Fibroblast of skin of left biceps (primary cell): ENCODE measurements at places on chromosomes 1 and 21.

- no peak for DNase-seq
These were observed 13.1 kb downstream of the NR5A2 start for GRCh38 chr1:200040481-200041138.

DNA sequence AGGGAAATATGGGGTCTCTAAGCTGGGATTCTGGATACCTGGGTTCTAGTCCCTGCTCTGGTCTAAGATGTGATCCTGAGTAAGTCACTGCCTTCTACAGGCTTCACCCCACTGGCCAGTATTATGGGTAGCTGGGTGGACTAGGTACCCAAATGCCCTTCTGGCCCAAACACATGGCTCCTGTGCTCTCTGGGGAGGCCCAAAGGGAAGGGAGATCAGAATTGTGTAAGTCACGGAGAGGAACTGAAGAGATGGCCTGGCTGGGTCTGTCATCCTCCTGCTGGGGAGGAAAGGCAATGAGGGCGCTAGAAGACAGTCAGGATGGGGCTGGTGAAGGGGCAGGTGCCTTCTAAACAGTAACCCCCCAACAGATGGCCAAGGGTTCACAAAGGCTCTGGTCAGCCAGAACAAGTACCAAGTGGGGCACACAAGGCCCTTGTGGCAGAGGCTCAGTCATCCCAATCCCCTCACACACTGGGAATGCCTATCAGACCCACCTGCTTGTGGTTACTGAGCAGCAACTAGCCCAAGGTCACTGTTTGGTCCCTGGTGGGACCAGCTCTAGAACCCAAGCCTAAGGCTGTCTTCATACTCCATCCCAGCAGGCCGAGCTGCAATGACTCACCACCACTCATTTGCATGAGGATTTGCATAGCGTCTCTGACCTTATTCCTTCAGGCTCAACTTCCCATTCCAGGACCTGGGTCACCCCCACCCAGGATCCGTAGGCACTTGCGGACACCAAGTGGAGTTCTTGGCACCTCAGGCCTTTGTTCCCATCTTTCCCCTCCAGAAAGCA lies 9.2 kb downstream of the MEF2D start:
- no peak for DNase-seq

DNA sequence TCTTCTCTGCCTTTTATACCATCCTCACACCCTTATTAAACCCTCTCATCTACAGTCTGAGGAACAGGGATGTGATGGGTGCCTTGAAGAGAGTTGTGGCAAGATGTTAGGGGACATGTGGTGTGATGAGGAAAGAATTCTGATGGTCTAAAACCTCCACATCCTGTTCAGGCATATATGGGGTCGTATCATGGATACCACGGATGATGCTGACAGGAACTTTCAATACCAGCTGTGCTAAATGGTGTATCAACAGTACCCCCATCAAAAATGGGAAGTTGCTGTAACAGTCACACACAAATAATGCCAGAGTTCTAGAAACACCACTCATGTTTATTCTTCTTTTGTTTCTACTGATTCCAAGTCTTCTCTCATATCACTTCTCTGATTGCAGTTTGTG lies 12.9 kb downstream of the OR2T6 start:
- no peak for DNase-seq

GRCh38 chr1:59029411-59030167 lies 245.7 kb upstream of the JUN start:
- DNase-seq: no peak

- no peak for DNase-seq
These were observed 61.8 kb upstream of the SYT6 start for GRCh38 chr1:114215436-114215835.

- no peak for DNase-seq
These were observed 120.9 kb downstream of the USP25 start for GRCh38 chr21:15850645-15851044.

- no peak for DNase-seq
These were observed 4.1 kb downstream of the ATP5IF1 start for GRCh38 chr1:28240024-28240423.

- no peak for DNase-seq
These were observed 31.0 kb downstream of the TMCC2 start for GRCh38 chr1:205258719-205259118.

GRCh38 chr1:55195521-55196233 lies 19.5 kb downstream of the USP24 start:
- DNase-seq: peak; percentile 17

DNA sequence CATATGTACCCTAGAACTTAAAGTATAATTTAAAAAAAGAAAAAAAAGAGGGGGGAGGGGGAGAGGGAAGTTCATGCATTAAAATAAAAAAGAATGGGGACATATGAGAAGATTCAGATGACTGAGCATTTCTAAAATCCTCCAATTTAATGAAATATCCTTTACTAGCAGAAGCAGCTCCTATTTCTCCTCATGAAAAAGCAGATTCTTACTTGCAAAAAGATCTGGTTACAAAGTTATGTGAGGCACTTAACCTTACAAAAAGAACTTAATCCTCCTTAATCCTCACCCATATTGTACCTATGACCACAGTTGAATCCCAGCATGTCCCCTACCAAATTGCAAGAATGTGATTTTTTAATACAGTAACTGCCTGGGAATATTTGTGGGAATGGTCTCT lies 298.5 kb downstream of the SRGAP2C start:
- no peak for DNase-seq

GRCh38 chr1:191707288-191707687 lies 451.0 kb upstream of the RGS18 start:
- DNase-seq: peak; percentile 33

- no peak for DNase-seq
These were observed 33.6 kb upstream of the CTSK start for GRCh38 chr1:150841626-150842025.

DNA sequence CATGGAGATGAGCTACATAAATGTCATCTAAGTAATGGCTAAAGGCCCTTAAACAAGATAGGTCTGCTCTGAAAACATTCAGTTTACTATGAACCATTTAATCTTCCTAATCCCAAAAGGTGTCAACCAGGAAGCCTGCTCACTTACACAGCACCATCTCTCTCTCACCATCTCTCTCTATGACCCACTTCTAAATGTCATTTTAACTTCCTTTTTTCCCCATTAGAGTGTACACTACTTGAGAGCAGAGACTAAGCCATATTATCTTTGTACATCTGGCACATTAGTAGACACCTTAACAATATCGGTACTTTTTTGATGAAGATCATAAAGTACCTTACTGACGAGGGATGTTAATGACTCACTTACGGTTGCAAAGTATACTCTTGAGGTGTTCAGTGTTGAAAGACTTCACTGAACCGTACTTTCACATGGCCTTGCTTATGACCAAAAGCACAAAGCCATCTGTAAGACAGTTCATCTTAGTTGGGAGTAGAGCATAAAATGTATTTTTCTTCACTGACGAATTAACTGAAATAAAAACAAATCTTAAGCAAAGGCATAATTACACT lies 25.4 kb downstream of the FBXO42 start:
- DNase-seq: no peak

DNA sequence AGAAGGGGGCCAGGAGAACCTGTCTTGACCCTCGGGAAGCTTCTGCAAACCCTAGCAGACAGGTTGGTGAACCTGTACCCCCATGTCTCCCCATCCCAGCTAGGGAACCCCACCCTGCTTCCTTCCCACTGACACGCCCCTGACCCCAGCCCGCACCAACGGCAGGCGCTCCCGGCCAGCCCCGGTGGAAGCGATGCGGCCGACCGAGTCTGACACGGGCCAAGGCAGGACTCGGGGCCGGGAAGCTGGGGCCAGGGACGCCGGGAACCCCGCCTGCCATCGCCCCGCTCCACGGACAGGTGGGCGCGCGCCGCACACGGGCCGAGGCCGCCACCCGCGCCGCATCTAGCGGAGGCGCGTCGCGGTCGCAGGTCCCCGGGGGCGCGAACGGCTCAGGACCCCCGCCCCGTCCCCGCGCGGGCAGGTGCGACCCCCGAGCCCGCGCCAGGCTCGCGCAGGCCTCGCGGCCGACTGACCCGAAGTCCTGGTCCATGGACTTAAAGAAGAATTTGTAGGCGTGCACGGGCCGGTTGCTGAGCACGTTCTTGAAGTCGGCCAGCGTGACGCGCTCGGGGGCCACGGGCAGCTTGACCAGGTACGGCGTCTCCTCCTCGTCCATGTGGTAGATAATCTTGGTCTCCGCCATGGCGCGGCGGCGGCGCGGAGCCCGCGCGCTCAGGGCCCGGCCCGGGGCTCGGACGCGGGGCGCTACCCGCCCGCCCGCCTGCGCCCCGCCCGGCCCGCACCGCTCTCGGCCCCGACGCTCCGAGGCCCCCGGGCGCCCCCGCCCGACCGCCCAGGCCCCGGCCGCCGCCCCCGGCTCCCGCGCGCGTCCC lies 580 bp downstream of the DVL1 start:
- DNase-seq: no peak

- DNase-seq: no peak
These were observed 57.0 kb upstream of the ZNF644 start for GRCh38 chr1:91078859-91079258.

GRCh38 chr1:180909005-180909414 lies 3.7 kb upstream of the KIAA1614 start:
- no peak for DNase-seq

GRCh38 chr1:16367968-16368890 lies 1.2 kb downstream of the SZRD1 start:
- no peak for DNase-seq

GRCh38 chr1:2032737-2033136 lies 13.6 kb downstream of the GABRD start:
- no peak for DNase-seq

DNA sequence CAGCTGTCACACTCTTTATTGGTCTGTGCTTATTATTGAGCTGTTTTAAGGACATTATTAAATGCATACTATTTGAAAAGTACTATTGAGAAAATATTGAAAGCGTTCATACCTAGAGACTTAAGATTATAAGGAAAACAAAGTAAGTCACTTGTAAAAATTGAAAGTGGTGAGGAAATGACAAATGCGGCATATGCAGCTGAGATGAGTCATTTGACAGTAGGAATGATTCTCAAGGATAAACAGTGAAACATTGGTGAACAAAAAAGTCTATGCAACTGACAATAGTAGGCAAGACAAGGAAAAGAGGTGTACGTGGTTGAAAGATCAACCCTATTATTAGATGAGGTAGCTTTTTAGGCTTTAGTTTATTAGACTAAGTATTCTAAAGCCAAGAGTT lies 82.6 kb upstream of the MAP10 start:
- no peak for DNase-seq

DNA sequence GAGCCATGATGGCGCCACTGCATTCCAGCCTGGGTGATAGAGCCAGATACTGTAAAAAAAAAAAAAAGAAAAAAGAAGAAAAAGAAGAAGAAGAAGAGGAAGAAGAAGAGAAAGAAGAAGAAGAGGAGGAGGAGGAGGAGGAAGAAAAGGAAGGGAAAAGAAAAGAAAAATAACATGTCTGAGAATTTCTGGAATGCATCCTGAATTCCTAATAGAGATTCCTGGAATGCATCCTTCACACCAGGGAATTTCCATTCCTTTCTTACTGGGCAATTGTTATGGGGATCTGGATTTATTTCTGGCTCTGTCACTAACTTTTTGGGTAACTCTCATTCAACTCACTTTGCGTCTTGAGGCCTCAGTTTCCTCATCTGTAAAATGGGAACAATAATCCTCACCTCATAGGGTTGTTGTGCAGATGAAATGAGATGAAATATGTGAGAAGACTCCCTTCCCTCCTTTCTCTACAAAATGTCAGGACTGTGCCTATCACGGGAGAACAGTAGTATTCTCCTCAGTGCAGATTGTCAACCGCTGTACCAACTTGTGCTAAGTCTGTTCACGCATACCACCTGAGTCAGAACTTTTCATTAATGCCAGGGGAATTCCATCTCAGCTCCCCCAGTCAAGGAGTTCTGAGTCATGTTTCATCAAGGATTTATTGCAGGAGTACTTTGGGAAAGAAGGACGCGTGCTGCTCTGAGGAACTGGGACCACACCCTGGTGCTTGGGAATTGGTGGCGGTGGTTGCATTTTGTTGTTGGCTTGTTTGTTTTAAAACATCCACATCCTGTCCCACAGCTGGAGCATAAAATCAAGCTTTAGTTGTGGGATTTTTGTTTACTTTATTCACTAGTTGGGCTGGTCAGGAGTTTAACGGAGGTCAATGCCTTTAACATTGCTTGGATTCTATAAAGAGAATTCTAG lies 42.4 kb upstream of the ROR1 start:
- DNase-seq: peak; percentile 66

DNA sequence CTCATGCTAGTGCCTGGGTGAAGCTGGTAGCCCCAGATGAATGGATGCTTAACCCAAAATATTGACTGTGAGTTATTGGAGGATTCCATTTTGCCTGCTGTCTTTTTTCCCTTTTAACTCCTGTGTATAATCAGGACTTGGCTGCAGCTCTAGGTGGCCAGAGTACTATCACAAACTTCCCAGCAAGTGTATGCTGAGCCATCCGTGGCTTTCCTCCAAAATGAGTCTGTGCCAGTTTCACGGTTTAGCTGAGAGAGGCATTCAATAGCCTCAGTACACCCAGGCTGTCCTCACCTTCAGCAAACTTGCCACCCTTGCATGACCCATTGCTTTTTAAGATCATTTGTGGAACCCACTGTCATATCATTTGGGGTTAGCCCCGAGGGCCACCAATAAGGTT lies 5.3 kb upstream of the DPT start:
- no peak for DNase-seq

- no peak for DNase-seq
These were observed 75.7 kb upstream of the KIF26B start for GRCh38 chr1:245079021-245079609.

DNA sequence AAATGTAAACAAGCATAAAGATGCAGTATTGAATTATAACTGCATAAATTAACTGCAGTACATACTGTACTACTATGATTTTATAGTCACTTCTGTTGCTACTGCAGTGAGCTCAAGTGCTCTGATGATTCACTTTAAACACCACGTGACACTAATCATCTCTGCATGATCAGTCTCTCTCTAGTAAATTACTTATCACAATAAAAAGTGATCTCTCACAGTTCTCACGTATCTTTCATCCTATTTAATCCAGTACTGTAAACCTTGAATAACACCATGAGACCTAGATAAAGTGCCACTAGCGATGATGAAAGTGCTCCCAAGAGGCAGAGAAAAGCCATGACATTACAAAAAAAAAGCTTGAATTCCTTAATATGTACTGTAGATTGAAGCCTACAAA lies 1242.0 kb downstream of the AMY1C start:
- DNase-seq: no peak

GRCh38 chr1:240387051-240387450 lies 224.9 kb downstream of the GREM2 start:
- no peak for DNase-seq

DNA sequence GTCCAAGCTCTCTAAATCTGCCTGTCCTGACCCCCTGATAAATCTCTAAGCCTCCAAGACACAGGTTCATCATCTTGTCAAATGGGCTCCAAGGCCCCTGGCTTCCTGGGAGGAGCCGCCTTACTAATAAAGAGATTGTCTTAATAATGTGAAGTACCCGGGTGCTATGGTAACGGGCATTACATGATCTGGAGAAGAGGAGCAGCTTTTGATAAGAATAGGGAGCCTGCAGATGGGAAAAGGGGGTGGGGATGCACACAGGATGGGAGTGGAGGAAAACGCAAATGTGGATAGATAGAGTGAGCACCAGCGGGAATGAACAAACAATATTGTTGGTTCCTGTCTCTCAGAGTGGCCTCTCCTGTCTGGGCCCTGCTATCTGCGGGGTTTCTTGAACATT lies 11.9 kb upstream of the RXRG start:
- DNase-seq: no peak
